ENCODE measurements at places on chromosomes 12 and 14.

DNA sequence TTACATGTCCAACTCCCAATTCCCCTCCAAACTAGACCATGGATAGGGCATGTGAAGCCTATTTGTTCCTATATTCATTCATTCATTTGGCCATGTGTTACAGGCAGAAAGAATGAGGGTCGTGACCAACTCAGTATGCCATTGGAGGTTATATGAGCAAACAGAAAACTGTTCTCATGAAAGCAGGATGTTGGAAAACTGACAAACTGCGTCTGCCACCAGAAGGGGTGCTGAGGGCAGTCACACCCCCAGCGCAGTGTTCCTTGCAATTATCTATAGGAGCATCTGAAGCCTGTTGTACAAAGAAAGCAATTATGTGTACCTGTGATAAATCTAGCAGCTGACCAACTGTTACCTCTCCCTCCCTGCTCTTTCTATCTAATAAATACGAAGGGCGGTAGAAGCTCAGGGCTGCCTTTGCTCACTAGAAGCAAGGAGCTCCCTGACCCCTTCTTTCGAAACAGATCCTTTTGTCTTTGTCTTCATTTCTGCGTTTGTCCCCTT lies 21.1 kb downstream of the ENTPD5 start:
- no peak for DNase-seq

GRCh38 chr14:93978735-93979134 lies 2.4 kb upstream of the ASB2 start:
- no peak for DNase-seq

GRCh38 chr14:31968107-31968810 lies 108.8 kb upstream of the ARHGAP5 start:
- no peak for DNase-seq

DNA sequence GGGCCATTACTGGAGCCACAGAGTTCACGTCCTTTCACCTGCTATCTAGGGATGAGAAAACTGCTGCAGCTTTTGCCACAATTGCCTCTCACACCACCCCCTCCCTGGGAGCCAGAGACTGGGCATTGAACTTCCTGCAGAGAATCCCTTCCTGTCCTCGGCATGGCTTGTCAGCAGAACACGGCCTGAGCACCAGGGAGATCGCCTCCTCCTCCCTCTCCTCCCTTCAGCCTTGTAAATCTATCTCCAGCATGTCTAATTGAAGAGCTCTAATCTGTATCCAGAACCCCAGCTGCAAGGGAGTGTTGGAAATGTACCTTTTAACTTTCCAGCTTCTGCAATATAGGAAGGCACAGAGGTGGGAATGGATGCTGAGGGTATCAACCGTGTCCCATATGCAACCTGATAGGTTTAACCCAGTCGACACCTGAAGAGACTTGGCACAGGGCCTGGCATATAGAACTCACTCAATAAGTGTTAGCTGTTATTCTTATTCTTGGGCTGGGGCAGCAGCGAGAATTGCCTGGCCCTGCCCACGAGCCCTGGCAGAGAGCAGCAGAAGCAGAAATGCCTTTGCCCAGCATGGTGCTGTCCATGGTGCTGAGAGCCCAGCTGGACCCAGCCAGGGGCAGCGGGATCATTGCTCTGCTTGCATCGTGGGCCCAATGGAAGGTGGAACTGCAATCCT lies 26.8 kb downstream of the TMEM63C start:
- peak; percentile 81 for DNase-seq

DNA sequence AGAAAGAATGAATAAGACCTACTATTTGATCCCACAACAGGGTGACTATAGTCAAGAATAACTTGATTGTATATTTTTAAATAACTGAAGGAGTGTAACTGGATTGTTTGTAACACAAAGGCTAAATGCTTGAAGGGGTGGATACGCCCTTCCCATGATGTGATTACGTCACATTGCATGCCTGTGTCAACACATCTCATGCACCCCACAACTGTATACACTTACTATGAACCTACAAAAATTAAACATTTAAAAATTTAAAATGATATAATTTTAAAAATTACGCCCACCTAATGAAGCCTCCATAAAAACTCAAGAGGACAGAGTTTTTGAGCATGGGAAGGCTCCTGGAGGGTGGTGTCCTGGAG lies 94.5 kb downstream of the SCARB1 start:
- DNase-seq, result no peak

DNA sequence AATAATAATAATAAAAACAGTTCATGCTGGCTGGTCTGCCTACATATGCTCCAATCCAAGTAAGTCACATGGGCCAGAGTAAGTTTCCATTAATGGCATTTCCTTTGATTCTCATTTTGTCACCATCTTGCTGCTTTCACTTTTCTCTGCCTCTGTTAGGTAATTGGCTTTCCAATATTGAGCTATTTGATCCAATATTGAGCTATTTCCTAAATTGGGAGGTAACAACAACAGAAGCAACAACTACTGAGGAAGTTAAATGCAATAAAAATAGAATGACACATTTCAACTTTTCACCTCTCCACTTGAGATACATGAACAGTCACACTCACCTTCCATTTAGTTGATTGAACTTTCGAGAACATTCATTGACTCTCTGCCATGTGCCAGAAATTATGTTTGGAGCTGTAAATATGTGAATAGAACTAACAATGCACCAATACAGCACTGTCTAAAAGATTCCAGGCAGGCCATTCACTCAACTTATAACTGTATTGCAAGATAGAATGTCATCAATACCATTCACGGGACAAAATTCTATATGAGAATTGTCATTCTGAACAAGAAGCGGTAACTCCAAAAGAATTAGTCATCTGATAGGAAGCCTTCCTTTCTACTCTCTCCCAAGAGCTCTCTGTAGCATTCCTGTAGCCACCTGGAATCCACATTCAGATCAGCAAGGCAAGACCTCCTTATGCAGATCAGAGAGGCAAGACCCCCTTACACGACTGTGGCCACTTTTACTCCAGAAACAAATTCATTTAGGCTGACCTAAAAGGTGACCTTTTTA lies 136.4 kb downstream of the PHLDA1 start:
- no peak for DNase-seq

GRCh38 chr12:78316136-78316535 lies 485.4 kb downstream of the NAV3 start:
- no peak for DNase-seq

GRCh38 chr12:51822956-51823355 lies 25.6 kb downstream of the FIGNL2 start:
- no peak for DNase-seq

DNA sequence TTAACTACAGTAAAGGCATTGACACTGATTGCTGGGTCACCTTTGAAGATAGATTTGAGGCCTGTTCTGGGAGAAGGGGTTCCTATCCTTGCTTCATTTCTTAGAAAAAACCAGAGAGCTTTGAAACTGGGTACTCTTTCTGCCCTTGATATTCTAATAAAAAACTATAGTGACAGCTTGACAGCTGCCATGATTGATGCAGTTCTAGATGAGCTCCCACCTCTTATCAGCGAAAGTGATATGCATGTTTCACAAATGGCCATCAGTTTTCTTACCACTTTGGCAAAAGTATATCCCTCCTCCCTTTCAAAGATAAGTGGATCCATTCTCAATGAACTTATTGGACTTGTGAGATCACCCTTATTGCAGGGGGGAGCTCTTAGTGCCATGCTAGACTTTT lies 36.4 kb downstream of the CAND1 start:
- DNase-seq, result no peak

GRCh38 chr14:101444116-101444515 lies 117.2 kb upstream of the DIO3 start:
- no peak for DNase-seq

DNA sequence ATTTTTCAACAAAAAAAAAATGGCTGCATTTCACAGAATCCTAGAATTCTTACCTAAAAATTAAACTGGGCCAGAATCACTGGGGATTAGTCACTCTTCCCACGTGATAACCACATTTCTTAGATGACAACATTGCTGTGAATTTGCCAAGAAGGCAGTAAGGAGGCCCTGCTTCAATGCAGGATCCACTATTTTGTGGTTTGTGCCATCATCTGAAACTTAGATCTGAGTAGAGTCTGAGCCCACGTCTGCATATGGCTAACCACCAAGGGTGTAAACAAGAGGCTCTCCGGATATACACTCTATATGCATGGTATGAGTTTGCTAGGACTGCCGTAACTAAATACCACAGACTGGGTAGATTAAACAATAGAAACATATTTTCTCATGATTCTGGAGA lies 24.4 kb upstream of the TBX5 start:
- no peak for DNase-seq

DNA sequence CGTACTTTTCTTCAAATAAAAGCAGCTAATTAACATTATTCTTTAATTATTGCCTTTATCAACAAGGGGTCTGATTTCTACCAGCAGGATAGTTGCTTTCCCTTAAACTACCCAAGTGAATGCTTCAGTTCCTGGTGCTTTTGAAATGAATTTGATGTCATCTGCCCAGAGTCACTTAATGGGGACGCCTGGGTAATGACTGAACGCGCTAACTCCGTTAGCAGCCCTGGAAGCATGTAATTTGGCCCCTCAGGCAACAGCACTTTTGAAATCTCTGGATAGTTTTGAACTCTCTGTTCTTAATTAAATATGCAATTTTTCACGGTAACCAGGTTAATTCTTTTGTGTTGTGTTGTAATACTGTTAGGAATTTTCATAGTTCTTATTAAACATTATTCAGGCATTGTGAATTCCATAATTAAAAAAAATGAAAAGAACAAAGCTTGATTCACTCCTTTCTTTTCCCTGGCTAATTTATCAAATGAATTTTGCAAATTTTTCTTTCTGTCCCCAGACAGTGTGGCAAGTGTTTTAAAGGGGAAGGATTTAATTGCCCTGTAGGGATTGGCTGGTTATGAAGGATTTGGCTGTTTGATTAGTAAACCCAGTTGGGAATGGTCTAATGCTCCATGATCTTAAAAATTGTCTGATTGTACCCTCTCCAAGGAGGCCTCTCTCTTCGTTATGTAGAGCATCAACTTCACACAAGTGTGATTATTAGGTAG lies 137.5 kb upstream of the MYL2 start:
- no peak for DNase-seq

GRCh38 chr14:87869619-87870583 lies 123.1 kb downstream of the GALC start:
- no peak for DNase-seq

- peak; percentile 55 for DNase-seq
These were observed 36.1 kb downstream of the BAZ2A start for GRCh38 chr12:56593909-56594621.

GRCh38 chr12:110762891-110763290 lies 20.2 kb upstream of the PPP1CC start:
- DNase-seq, result no peak

GRCh38 chr14:104353221-104353920 lies 215.0 kb downstream of the KIF26A start:
- DNase-seq, result no peak

DNA sequence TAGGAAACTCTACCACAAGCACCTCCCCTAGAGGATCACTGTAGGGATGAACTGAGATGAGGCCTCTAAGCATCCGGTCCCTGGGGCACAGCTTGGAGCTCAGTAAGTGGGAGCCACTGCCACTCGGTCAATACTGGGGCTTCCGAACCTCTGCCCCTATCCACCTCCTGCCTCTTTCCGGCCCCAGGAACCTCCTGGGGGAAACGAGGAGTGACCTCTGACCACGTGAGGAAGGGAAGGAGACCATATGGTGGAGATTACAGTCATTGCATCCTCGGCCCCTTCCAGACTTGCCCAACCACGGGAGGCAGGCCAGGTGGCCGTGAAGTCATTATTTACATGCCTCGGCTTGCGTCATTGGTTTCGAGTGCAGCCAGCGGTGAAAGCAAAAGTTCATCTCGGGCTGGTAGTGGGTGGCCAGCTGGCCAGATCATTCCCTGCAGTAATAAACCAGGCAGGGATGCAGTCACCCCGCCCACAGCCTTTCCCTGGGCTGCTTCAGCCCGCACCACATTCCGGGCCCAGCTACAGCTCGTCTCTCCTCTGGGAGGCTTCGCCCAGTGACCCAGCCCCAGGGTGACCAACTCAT lies 65.4 kb downstream of the C14orf132 start:
- DNase-seq, result no peak

- no peak for DNase-seq
These were observed at the start of gene KLRC4 for GRCh38 chr12:10409392-10409791. KLRC4 (minus strand) TSS chr12:10409757; CDS start chr12:10409575, 182 bp downstream.

DNA sequence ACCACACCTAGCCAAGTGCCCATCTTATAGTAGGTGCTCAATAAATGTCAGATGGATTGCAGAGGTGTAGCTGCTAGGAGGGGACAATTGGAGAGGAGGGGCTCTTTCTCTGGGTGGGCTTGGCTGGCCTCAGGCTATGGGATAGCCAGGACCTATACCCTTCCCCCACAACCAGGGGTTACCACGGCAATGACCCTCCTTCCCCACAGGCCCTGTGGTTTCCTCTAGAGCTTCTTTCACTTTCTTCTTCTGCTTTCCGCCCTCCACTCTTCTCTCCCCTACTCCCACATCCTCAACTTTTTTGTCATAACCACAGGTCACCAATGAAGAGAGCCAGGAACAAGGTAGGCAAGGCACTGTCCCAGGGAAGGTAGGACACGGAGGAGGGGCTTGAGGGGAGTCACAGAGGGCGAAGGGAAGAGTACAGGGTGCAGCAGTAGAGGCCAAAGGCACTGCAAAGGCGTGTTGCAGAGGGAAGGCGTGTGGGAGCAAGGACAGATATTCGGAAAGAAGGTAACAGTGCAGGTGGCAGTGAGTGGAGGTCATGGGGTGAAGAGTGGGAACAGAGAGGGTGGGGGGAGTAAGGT lies 1.9 kb upstream of the ITGB7 start:
- DNase-seq, result no peak

DNA sequence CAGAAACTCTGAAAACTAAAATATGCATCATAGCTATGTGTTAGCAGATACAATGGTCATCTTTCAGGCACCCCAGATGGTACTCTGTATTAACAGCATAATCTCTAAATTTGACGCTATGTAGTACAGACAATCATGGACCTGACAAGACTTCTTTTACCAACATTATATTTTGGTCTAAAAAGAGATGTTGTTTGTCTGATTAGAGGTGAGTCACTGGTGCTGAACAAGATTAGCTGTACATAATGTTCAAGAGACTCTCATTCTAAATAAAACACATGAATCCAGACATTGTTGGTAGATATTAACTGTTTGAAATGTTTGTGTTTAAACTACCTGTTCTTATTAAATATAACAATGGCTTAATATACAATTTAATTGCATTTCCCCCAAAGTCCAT lies 146.4 kb upstream of the LMNTD1 start:
- no peak for DNase-seq

DNA sequence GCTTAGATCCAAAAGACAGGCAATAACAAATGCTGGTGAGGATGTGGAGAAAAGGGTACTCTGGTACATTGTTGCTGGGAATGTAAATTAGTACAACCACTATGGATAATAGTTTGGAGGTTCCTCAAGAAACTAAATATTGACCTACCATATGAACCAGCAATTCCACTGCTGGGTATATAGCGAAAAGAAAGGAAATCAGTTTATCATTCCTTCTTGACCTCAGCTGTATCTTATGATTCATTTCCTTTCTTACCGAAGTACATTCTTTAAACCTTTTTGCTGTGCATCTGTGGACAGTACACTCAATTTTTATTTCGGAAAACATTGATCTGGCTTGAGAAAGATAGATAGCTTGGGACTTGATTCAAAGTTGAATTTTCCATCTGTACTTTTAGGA lies 183.2 kb upstream of the LRFN5 start:
- DNase-seq, result no peak
